ENCODE measurements at places on chromosomes 7 and 10.

GRCh38 chr7:47314728-47315607, 266.9 kb downstream of the TNS3 start:
- peak; percentile 59 for DNase-seq

- DNase-seq = no peak
Measured at GRCh38 chr10:103845972-103846371, 9.4 kb downstream of the SH3PXD2A start.

DNA sequence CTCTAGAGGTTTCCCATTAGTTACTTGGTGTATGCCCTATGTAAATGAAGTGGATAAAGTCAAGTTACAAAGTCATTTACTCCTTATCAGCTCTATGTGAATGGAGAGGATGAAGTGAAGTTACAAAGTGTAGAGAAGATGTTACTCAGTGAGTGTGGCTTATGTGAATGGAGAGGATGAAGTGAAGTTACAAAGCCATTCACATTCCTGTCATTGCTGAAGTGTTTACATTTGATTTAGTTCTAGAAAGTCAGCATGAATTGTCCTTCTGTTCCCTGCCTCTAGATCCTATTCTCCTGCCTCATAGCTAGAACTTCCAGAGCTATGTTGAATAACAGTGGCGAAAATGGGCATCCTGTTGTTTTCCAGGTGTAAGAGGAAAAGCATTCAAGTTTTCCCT, 880.1 kb downstream of the DNAJB9 start:
- DNase-seq = no peak

DNA sequence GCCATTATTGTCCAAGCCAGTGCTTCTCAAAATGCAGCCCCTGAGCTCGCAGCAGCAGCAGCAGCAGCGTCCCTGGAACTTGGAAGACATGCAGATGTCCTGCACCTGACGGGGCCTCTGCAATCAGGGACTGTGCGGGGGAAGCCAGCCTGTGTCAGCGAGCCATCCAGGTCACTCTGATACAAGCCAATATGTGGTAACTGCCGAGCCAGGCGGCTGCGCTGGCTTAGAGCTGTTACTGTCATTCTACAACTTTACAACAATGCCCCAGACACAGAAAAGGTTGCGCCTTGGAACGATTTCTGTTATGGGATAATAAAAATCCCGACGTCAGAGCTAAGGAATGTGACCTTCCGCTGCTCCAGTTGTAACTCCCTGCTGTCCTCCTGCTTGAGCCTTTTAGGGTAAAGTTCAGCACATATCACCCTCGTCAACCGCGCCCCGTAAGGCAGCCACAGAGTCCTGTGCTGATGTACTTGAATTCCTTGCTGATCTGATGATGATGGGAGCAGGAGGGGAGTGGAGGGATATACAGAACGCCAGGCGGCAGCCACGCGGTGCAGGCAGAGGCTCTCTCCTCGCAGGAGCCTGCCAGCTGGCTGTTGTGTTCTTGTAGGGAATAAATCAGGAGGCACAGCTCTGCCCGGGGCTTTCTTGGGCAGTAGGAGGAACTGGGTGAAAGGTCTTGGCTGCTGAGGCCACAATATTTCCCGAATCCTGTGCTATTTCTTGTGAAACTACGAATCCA, 20.0 kb upstream of the CRYGN start:
- peak; percentile 81 for DNase-seq

DNA sequence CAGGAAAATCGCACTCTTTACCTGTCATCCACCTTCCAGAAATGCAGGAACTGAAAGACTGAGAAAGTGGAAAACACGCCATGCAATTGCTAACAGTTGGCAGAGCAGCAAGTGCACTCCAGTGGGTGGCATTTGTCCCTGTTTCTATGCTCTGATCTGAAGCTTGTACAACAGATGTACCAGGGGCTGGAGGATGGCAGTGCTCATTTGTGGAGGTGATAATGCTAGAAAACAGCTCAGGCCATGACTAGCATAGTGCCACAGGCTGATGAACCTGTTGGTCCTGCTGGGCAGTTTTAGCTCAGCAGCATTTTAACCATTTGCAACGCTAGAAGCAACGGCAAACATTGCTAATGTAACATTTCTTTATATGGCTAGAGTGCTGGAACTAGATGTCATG, 199.9 kb upstream of the NRP1 start:
- DNase-seq = no peak

GRCh38 chr7:52764492-52765169, 270.8 kb upstream of the POM121L12 start:
- peak; percentile 1 for DNase-seq

- DNase-seq = peak; percentile 87
Measured at GRCh38 chr7:96311967-96312366, 9.9 kb downstream of the SLC25A13 start.

GRCh38 chr10:119413471-119414080, 128.9 kb downstream of the RGS10 start:
- DNase-seq = peak; percentile 66

- no peak for DNase-seq
Measured at GRCh38 chr10:98582363-98582762, 135.6 kb upstream of the HPS1 start.

DNA sequence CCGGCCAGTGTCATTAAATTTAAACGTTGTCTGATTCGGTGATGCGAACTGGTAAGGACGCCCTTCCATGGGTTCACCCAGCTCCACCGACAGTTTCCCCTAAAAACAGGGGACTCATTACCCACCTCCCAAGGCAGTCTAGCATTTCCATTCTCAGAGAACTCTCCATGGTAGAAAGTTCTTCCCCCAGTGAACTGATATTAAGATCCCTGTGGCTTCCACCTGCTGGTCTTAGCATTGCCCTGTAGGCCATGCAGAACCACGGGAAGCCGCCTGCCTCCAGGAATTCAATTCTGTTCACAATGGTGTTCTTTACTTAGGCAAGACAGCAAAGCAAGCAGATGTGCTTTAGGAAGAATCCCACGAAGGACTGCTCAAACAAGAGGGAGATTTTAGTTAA, 128.9 kb upstream of the NANOS1 start:
- no peak for DNase-seq

DNA sequence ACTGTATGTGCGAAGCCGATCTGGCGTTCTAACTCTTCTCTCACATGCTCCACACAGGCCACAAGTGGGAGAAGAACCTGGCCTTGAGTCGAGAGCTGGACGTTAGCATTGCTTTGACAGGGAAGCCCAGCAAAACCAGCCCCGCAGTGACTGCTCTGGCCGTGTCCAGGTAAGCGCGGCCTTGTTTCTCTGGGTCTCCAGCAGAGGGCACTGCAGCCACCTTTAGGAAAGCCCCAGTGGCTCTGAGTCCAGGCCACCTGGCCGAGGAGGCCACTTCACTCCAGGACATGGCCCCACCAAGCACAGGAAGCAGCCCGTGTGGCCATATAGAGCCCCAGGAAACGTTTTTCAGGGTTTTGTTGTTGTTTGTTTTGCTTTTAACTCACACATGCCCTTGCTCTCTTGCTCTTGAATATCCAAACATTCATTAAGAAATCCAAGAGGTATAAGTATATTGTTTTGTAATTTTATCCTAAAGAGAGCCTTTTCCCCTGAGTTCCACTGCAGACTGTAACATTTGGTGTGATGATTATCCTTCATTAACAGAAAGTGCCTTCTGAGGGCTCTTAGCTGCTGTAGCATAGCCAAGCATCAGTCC, 41.8 kb upstream of the LRRC18 start:
- DNase-seq = peak; percentile 21

DNA sequence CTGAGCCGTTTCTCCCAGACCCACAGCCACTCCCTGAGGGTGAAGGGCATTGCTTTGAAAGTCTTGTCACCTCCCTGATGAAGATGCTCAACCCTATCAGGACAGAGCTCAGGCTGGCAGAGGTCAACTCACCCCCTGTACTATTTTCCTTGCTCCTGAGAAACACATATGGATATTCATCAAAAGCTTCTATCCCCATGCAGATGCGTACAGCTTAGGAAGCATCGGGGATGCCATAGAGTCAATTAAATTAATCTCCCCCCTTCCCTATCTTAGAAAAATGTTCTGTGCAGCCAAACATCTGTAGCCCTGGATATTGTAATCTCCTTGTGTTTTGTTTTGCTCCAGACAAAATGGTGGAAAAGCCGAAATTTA, 67.2 kb downstream of the EMX2 start:
- no peak for DNase-seq

DNA sequence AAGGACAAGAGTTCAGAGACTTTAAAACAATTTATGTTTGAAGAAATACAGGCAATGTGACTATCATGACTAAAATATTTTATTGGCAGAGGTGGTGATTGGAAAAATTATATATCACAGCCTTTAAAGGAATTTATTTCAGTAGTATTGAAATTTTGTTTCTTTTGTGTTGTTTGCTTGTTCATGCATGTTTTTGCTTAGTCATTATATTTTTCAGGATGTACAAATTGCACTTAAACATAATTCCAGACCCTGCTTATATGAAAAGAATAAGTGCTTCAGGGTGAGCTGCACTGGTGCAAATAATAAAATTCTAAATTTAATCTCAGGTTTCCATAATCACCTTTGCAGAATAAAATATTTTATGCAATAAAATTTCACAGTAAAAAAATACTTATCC, 283.3 kb downstream of the PPP1R3A start:
- no peak for DNase-seq

GRCh38 chr7:155811895-155812761, at the start of gene SHH:
TSS of gene SHH (minus strand) at chr7:155812463. CDS start at chr7:155812122, 341 bp downstream.
- peak; percentile 43 for DNase-seq

DNA sequence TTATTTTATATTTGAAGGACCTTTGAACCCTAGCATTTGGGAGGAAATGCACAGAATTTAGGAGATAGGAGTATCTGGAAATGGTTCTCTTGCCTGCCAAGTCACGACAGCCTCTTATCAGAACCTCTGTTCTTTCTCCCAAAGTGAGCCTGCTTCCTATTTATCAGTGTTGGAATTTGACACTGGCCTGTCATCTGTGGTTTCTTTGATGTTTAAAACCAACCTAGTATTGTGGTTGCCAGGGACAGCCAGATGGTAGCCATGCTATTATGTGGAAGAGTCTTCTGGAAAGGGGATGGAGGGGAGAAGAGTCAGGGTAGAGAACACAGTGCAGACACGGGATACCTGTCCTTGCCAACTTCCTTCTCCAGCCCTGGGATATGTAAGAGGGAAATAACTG, 21.1 kb downstream of the ZNF282 start:
- no peak for DNase-seq

GRCh38 chr7:151017953-151018420, 6.3 kb downstream of the ATG9B start:
- DNase-seq = peak; percentile 42

- DNase-seq = peak; percentile 50
Measured at GRCh38 chr10:58952747-58953466, 223.5 kb upstream of the PHYHIPL start.

DNA sequence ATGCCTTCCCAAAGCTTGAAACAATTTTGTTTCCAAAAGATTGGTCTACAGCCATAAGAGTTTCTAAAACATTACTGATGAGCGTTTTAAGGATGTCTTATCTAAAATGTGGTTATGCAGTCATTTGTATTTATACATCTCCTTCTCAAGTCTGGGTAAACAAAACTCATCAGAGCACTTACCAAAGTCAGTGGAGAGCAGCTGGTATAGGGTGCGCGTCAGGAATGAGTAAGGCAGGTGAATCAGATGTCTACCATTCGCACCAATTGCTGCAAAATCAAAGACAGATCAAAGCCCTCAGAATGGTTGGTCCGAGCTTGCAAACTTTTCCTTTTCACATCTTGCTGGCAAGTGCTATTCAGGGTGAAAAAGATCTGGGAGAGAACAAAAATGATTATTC, 65.6 kb upstream of the FAM171A1 start:
- no peak for DNase-seq

DNA sequence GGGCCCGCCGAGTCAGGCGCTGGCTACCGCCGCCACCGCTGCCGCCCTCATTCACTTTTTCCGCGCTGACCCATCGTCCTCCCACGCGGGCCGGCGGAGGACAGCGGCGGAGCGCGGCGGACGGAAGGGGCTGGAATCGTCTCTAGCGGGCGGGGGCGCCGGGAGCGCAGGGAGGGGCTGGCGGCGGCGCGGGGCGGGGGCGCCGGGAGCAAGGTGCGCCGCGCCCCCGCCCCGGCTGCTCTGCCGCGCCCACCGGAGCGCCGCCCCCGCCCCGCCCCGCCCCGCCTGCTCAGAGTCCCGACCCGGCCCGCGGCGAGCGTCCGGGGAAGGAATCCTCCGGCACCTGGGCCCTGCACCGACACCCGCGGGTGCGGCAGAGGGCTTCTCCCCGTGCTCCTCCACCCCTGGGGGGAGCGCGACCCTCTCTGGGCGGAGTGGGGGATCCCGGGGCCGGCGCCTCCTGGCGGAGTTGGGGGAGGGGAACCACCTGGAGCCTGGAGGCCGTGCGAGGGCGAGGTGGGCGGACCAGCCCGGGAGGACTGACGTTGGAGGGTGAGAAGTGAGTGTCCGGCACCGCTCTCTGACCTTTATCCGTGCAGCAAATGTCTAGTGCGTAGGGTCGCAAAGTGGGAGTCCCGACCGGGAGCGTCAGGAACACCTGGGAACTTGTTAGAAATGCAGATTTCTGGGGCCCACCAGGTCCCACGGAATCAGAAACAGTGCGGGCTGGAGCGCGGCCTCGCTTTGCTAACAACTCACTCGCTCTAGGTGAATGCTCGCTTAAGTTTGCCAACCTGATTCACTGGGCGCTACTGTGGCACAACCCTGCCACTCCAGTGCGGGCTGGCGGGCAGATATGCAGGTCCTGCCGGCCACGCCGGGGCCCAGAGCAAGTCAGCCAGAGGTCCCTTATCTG, at the start of gene COBL:
TSS of gene COBL (minus strand) at position 144 of the 916 bp plus-strand sequence. CDS start 176 bp downstream, outside the sequence.
- no peak for DNase-seq

- no peak for DNase-seq
Measured at GRCh38 chr7:986766-987751, 4.1 kb downstream of the CYP2W1 start.

DNA sequence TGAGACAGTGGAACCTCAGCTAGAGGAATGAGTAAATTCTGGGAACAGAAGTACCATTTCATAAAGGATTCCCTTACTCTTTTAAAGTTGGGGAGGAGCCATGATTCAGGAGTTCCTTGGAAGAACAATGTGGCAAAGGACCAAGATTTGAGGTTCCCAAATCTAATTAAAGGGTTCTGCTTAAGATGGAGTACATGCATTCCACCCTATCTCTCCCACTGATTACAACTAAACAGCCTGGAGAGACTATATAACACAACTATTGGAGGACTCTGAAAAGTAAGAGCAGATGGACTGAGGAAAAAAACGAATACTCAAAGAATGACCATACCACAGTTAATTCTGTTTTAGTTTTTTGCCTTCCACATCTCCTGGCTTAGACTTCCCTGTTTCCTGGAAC, 212.9 kb upstream of the IMMP2L start:
- DNase-seq = no peak

DNA sequence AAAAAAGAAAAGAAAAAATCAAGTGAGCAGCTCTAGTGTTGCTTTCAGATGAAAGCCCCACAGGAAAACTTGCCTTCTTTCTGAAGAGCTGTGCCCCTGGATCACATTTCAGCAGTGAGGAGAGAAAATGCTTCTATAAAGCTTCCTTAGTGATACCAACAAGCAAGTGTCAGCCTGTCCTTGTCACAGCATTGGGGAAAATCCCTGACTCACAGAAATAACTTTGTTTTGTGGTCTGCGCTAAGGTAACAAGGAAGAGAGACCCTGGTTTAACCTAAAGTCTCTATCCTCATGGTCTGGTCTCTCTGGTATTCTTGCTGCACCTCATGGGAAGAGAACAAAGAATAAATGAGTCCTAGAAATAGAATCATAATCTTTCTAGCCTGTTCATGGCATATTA, 885.2 kb upstream of the SORCS1 start:
- DNase-seq = no peak

- DNase-seq = no peak
Measured at GRCh38 chr7:108149908-108150307, 19.7 kb upstream of the LAMB4 start.
